ENCODE measurements at places on chromosomes 3 and 15.

DNA sequence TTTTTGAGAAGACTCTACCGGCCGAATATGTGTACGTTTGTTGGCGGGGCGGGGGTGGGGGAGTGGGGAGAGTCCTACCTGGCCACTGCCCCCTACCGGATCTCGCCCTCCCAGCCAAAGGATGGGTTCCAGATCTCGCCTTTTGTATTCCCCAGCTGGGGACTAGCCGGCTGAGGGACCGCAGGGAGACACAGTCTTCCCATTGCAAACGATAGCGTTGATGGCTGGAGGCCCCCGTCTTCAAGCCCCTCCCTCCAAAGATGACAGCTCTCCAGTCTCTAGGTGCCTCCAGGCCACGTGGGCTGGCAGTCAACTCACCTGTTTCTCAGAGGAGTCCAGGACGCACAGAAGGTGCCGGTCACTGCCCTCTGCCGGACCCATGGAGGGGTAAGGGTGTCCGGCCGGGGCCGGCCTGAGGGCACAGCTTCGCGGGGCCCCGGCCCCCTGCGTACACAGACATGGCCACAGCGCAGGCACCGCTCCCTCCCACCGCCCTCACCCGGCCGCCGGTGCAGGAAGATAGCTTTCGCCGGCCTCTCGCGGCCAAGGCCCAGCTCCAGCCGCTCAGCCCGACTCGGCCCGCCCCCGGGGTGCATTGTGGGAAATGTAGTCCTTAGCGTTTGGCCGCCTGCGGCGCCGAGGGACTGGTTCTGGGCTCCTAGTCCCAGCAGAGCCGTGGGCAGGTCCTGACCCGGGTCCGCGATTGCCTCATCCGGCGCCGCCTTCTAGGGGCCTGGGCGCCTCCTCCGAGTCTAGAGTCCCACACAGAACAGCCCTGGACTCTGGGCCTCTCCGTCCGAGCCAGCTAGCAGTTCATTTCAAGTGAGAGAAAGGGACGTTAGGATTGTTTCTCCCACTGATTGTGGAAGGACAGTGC, at the start of gene MON1A:
MON1A (minus strand) TSS at position 521 of the 877 bp plus-strand sequence. CDS start 16,465 bp downstream, outside the sequence.
- peak; percentile 66 for DNase-seq

- DNase-seq = no peak
Observed at GRCh38 chr15:70604666-70605315, 158.6 kb downstream of the UACA start.

GRCh38 chr15:50764461-50765194, 878 bp downstream of the SPPL2A start:
- no peak for DNase-seq

DNA sequence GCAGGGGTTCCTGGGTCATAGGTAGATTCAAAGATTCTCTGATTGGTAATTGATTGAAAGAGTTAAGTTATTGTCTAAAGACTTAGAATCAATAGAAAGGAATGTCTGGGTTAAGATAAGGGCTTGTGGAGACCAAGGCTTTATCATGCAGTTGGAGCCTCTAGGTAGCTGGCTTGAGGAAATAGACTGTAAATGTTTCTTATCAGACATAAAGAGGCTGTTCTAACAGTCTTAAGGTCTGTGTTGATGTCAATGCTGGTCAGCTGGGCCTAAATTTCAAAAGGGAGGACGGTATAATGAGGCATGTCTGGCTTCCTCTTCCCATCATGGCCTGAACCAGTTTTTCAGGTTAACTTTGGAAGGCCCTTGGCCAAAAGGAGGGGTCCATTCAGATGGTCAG, 48.9 kb downstream of the GASK1A start:
- DNase-seq = no peak

DNA sequence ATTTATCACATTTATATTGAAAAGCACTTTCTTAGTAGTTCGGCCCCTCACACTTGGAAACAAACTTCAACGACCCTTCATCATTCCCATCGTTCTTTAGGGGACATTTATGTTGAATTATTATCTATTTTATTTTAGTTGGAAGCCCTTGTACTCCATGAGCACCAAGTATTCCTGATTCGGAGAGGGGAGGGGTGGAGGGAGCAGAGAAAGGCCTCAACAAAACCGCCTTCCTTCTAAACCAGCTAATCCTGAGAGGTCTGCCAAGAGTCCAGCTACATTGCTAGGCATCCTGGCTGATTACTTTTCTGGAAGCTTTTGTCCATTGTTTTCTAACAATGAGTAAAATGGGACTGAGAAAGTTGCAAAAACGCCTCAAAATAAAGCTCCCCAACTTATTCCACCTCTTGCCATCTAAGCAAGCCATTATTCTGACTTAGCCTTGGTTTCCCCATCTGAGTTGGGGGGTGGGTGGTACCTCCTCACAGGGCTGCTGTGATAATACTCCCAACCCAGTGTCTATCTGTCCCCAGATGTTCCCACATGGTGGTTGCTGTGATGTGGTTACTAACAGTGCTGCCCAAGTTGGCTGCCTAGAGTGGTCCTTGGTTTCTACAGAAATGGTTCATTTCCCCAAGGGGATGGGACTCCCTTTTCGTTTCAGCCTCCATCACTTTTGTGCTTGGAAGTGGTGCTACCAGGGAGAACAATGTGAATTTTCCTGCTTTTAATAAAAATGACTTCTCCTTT, 1.2 kb upstream of the TMEM158 start:
- DNase-seq = no peak

DNA sequence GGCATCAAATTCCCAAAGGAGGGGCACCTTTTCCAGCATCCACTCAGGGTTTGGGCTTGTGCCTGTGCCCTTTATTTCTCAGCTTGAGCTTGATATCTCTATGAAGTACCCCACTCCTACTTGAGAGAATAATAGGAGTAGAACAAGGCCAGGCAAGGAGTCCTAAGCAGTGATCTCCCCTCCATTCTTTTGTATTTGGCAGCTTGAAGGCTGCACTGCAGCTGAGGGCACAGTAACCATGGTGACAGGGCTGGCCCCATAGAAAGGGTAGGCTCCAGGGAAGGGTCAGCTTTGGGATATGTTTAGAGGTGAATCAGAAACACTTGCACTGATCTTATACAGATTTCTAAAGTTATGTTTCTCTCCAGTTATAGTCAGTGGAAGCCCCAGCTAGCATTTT, 145.4 kb upstream of the SLC24A5 start:
- DNase-seq = no peak

- DNase-seq = no peak
Observed at GRCh38 chr3:62604751-62605351, 231.5 kb upstream of the FEZF2 start.

DNA sequence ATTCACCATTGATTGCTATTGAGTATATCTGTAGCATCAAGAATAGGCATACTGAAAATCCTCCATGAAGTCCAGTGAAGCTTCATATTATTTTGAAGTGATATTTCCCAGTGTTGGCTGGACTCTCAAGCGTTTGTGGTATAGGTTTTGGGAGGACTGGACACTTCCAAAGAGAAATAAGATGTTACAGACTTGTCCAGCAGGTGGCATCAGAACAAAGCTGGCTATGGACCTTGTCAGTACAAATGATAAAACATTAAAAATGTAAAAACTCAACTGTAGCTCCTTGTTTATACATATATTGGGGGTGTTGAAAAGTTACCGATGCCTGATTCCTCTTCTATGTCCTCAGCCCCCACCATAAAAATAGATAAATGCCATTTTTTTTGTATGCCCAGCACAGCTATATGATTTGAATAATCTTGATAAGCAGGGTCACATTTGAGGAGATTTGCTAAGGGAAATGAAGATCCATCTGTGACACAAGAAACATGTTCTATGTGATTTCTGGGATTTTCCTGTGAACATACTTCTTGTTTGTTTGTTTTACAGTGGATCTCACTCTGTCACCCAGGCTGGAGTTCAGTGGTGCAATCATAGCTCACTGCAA, 54.5 kb upstream of the GOLGA6B start:
- no peak for DNase-seq

GRCh38 chr3:107239703-107240102, 137.5 kb upstream of the CCDC54 start:
- DNase-seq = no peak

DNA sequence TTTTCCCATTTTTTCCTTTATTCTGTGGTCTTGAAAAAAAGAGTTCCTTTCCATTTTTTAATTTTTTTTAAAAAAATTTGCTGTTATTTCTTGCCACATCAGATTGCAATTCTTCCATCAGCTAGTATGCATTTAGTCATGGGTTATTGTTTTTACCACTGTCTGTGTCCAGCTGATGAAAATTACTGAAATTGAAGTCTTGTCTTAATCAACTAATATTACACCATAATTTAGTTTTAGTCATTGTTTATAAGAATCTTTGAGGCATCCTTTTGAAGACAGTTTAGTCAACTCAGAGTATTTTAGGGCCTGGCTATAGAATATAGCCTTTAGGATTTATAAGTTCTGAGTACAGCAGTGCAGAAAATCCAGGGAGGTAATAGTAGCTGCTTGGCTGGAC, 172.1 kb downstream of the LRTM1 start:
- no peak for DNase-seq

DNA sequence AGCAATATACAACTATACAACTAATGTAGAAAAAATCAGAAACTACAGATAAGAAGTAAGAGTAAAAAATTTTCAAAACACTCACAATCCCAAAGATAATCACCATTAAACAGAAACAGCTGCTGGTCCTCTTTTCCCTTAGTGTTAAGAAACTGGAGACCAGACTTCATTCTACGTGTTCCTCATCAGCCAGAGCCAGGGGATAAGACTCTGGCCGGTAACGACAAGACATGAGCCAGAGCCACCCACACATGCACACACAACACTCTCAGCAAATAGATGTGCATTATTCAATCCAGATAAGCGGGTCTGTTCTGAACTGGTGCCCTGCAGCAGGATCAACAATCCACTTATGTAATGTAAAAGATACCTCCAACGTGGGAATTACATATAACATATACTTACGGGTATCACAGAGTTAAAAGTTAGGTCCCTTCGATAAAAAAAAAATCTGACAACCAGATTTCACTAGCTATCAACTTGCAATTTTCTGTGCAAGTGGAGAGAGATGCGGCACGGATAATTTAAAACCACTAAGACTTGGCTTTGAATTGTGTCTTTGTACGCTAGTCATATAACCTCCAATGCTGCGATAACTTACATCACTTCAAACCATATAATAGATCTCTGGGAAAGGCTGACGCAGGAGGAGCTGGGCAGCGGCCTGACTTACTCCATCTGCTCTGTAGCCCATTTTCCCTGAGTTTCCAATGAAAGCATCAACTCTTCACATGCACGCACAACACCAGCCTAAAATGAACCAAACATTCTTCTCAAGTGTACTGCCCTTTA, 17.8 kb downstream of the PRICKLE2 start:
- no peak for DNase-seq

DNA sequence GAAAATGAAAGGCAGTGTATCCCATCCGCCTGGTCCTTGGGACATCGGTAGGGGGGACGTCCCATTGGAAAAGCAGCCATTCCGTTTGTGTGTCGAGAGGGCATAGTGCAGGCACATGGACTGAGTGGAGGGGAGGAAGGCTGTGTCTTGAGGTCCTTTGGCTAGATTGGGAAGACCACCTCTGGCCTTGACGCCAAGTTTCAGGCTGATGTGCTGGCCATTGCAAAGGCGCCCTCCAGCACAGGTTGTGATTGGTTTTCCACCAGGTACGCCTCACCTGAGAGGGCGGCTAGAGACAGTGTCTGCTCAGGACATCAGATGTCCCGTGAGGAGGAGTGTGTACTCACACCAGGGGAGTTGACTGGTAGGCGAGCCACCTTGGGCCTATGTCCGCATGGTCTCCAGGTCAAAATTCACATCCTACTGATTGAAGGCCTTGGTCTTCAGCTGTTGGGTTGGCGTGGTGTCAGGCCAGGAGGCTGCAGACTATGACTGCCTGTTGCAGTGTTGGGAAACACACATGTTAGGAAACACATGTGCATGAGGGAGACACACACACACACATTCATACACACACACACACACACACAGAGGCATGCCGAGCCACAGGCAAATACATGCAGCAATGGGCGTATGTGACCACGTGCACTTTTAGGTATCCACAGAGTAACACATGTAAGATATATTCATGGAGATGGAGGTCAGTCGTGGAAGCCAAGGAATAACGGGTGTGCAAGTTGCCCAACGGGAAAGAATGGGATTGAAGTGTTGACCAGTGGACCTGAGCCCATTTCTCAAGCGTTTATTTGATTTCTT, 98.4 kb downstream of the SNRPN start:
- DNase-seq = no peak

DNA sequence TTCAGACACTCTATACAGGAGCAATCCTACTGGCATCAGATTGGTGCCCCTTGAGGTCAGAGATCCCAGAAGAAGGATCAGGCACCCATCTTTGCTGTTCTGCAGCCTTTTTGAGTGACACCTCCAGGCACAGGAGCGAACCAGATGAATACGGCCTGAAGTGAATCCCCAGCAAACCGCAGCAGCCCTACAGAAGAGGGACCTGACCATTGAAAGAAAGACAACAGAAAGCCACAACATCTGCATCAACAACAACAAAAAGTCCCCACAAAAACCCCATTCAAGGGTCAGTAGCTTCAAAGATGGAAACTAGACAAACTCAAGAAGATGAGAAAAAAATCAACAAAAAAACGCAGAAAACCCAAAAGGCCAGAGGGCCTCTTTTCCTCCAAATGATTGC, 130.4 kb downstream of the PPM1L start:
- DNase-seq = no peak

GRCh38 chr3:195595785-195596531, 12.2 kb upstream of the APOD start:
- DNase-seq = no peak

DNA sequence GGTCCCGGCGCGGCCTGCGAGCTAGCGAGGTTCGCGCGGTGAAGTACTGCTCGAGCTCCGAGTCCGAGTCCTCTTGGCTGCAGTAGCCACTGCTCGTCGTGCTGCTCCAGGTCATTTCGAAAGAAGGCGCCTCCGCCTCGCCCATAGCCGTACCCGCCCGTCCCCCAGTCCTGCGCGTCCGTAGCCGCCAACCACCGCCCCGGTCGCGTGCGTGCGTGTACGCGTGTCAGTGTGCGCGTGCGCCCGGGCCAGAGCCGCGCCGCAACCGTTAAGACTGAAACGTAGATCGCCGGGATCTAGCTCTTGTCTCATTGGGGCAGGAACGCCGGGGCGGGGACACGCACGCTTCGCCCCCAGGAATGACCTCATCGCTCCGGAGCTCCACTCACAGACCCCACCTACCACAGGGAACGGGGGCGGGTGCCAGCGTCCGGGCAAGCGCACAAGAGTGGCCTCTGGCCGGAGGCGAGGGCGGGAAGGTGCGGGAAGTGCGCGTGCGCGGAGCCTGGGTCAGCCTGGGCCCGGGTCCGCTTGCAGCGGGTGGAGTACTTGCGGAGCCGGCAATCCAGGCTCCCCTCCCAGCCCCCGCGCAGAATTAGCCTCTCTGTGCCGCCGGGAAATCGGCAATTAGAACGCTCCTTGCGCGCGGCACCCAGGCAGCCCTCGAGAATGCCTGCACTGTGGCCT, 3.3 kb downstream of the RASSF1 start:
- peak; percentile 91 for DNase-seq
